ENCODE measurements at places on chromosomes 5 and 9.

DNA sequence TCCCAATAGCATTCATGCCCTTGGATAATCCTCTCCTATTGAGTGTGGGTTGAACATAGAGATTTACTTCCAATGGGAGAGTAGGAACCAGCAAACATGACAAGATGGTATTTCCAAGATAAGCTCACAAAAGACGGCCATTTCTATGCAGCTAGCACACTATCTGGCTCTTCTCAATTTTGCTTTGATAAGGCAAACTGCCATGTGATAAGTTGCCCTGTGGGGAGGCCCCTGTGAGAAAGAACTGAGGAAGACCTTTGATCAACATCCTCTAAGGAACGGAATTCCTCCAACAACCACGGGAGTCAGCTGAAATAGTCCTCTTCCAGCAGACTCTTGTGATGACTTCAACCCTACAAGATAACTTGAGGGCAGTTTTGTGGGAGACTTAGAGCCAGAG, 211.9 kb upstream of the TRPM3 start:
- no peak for DNase-seq

GRCh38 chr5:168796000-168796399, 216.8 kb upstream of the PANK3 start:
- no peak for DNase-seq

DNA sequence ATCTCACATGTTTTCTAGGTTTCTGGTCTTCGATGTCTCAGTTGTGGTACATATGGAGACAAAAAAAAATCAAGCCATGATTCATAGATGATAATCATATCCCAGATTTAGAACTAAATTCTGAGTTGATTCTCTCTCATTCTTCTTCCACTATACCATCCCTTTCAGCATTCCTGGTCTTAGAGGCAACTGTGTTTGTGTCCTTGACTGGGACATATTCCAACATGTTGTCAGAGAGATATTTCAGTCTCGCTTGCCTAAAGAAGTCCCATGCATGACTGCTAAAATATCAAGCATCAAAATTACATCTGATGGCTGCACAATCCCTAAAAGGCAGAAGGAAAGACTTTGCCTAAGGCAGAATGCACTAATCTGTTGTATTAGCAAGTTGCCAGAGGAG, 236.6 kb downstream of the PSAT1 start:
- no peak for DNase-seq

DNA sequence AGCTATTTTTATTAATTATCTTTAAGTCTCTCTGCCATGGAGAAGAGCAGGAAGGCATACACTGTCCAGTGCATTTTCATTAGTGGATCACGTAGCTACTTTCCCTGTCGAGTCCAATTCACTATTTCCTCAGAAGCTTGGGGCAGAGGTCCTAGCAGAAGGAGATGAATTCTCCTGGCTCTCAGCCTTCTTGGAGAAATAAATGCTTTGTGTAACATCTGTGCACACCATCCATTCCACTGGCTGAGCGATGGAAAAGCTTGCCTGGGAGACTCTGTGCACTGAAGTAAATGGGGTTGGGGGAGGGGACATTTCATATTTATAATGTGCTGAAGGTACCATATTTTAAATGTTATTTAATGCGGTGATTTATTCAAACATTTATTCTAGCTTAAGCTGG, 23.4 kb downstream of the PROP1 start:
- no peak for DNase-seq

DNA sequence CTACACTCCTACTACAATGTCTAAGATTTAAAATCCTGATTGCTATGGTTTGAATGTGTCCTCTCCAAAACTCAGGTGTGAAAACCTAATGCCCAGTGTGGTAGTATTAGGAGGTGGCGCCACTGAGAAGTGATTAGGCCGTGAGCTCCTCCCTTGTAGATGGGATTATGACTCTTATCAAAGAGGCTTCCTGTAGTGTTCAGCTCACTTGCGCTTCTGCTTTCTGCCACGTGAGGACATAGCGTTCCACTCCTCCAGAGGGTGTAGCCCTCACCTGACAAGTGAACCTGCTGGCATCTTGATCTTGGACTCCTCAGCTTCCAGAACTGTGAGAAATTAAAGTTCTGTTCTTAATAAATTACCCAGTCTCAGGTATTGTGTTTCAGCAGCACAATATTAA, 33.0 kb upstream of the WHRN start:
- DNase-seq, result peak; percentile 26
